ENCODE measurements at places on chromosomes 16 and 17. TPM values are rescaled to one million over a fixed set of nuclear protein-coding genes. Genes with fewer than 3 reads are reported as not detected.

DNA sequence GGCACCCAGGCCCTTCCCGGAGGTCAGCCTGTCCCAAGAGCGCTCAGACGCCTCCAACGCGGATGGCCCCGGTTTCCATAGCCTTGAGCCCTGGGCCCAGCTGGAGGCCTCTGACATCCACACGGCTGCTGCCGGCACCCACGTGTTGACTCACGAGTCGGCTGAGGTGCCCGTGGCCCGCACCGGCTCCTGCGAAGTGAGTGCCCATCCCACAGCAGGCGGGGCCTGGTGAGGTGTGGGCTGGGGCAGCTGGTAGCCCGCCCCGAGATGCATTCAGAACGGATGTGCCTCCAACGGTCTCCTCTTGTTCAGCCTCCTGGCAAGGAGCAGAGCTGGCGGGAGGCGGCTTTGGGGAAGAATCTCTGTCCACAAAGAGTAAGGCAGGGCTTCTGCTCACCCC lies 2.7 kb downstream of the WDR90 start:
- no peak overlapping the region for H3K4me3 ChIP-seq
- H3K27ac ChIP-seq: no peak overlapping the region
- H3K4me1 ChIP-seq: peaks cover 36% of the 10 kb centered on the region
- no peaks in the 10 kb centered on the region for H3K27me3 ChIP-seq

- no peak overlapping the region for H3K4me3 ChIP-seq
- H3K27ac ChIP-seq: no peak overlapping the region
- H3K27me3 ChIP-seq: no peaks in the 10 kb centered on the region
- H3K36me3 ChIP-seq: peaks cover 49% of the 10 kb centered on the region
These were observed 64.2 kb downstream of the STH start for GRCh38 chr17:46063241-46063640.

DNA sequence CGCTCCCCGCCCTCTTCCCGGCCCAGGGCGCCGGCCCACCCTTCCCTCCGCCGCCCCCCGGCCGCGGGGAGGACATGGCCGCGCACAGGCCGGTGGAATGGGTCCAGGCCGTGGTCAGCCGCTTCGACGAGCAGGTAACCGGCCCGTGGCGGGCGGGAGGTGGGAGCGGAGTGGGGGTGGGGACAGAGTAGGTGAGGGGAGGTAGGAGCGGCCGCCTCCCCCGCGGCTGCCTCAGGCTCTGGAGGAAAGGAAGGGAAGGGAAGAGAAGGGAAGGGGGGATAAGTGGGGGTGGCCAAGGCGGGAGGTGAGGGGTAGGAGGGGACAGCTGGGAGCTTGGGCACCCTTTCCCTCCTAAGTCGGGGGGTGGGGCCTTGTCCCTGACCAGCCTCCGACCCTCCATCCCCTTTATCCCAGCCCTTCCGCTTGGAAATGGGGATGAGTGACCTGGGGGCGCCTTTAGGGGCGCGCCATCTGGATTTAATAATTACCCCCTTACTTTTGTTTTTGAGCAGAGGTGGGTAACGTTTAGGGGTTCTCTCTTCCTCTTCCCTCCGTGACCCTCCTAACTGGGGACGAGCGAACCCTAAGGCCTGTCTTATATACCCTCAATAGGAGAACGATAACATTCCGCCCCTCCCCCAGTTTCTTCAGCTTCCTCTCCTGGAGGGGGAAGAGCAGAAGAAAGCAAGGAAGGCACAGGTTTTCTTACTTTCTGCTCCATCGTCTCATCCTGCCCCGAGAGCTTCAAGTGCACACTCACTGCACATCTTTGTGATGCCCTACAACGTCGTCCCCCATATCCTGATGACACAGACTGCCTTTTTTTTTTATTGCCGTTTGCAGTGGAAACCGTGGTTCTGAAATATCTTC lies 694 bp downstream of the NF1 start:
- no peaks in the 10 kb centered on the region for H3K27me3 ChIP-seq
- H3K36me3 ChIP-seq: peaks cover 3% of the 10 kb centered on the region
- peak overlapping the region; percentile 74 for H3K4me3 ChIP-seq
- H3K4me1 ChIP-seq: peaks cover 10% of the 10 kb centered on the region
- DNase-seq: no peak
- H3K27ac ChIP-seq: peak overlapping the region; percentile 93

- H3K4me1 ChIP-seq: peaks cover 59% of the 10 kb centered on the region
- peak overlapping the region; percentile 69 for H3K27ac ChIP-seq
- no peak overlapping the region for H3K4me3 ChIP-seq
These were observed 13.2 kb downstream of the TOM1L2 start for GRCh38 chr17:17958982-17959381.

DNA sequence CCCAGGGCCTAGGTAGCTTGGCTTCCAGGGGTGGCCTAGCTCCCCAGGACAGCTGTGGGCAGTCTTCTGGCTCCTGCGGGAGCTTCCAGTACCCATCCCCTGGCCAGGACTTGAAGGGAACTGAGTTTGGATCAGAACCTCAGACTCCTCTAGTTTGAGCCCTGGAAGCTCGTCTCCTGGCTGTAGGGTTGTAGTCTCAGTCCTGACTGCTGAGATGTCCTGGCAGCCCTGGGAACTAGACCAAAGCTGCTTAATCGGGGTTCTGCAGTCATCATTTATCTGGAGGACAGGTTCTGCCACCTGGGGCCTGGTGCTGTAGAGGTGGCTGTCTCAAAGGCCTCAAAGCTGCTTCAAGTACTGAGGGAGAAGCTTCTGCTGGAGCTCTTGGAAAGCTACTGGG lies 163.7 kb downstream of the WSCD1 start:
- no peak overlapping the region for H3K27ac ChIP-seq
- no peak for DNase-seq
- no peaks in the 10 kb centered on the region for H3K27me3 ChIP-seq
- H3K36me3 ChIP-seq: no peaks in the 10 kb centered on the region
- no peak overlapping the region for H3K4me3 ChIP-seq

- H3K4me3 ChIP-seq: no peak overlapping the region
- H3K27me3 ChIP-seq: no peaks in the 10 kb centered on the region
- DNase-seq: no peak
- no peaks in the 10 kb centered on the region for H3K36me3 ChIP-seq
- H3K4me1 ChIP-seq: no peaks in the 10 kb centered on the region
- no peak overlapping the region for H3K27ac ChIP-seq
These were observed 337.9 kb upstream of the DYNLRB2 start for GRCh38 chr16:80202831-80203413.

GRCh38 chr17:63639125-63639524 lies 16.9 kb downstream of the MAP3K3 start:
- peaks cover 61% of the 10 kb centered on the region for H3K4me1 ChIP-seq
- H3K4me3 ChIP-seq: no peak overlapping the region
- H3K27me3 ChIP-seq: no peaks in the 10 kb centered on the region
- no peak for DNase-seq

DNA sequence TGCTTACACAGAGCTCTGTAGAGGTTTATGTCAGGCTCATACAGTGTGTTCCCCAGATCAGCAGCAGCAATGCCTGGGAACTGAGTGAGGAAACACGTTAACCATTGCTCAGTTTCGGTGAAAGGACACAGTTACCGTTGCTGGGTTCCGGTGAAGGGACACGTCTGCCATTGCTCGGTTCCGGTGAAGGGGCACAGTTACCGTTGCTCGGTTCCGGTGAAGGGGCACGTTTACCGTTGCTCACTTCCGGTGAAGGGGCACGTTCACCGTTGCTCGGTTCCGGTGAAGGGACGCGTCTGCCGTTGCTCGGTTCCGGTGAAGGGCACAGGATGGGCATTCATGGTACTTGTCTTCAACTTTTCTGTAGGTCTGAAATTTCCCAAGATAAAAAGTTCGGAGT lies 81.7 kb downstream of the MRM3 start:
- H3K27me3 ChIP-seq: no peaks in the 10 kb centered on the region
- no peak overlapping the region for H3K4me3 ChIP-seq
- DNase-seq: no peak
- no peak overlapping the region for H3K27ac ChIP-seq
- H3K36me3 ChIP-seq: no peaks in the 10 kb centered on the region

GRCh38 chr17:82331345-82331939 lies 2.1 kb downstream of the SECTM1 start:
- H3K4me3 ChIP-seq: no peak overlapping the region
- H3K36me3 ChIP-seq: no peaks in the 10 kb centered on the region
- no peak overlapping the region for H3K27ac ChIP-seq
- H3K4me1 ChIP-seq: peaks cover 60% of the 10 kb centered on the region
- peaks cover 44% of the 10 kb centered on the region for H3K27me3 ChIP-seq

DNA sequence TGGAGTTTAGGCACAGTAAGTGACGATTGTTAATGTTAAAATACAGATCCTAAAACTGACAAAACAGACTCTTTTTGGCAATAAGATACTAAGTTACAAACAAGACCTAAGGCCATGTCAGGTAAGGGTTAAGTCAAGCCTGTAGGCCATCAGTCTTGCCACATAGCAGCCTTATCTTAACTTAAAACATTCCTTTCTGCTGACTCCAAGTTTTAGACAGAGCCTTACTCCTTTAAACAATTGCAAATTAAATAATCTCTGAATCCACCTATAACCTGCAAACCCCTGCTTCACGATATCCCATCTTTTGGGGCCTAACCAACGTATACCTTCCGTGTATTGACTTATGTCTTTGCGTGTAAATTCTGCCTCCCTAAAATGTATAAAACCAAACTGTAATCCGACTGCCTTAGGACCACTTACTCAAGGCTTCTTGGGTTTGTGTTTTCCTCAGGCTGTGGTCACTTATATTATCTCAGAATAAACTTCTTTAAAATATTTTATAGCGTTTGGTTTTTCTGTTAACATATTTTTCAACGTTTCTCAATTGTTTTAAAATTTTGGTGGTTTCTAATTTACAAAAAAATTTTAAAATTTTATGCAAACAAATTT lies 64.4 kb downstream of the EFCAB5 start:
- H3K4me1 ChIP-seq: no peaks in the 10 kb centered on the region
- no peak overlapping the region for H3K27ac ChIP-seq
- no peak for DNase-seq
- H3K27me3 ChIP-seq: no peaks in the 10 kb centered on the region

DNA sequence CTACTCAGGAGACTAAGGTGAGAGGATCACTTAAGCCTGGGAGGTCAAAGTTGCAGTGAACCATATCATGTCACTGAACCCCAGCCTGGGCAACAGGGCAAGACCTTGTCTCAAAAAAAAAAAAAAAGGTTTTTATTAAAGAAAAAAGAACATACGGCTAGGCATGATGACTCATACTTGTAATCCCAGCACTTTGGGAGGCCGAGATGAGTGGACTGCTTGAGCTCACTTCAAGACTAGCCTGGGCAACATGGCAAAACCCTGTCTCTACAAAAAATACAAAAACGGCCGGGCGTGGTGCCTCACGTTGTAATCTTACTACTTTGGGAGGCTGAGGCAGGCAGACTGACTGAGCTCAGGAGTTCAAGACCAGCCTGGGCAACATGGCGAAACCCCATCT lies 38.4 kb downstream of the RANBP10 start:
- peaks cover 1% of the 10 kb centered on the region for H3K4me1 ChIP-seq
- H3K27me3 ChIP-seq: no peaks in the 10 kb centered on the region
- H3K27ac ChIP-seq: no peak overlapping the region
- H3K4me3 ChIP-seq: no peak overlapping the region
- H3K36me3 ChIP-seq: peaks cover 44% of the 10 kb centered on the region
- DNase-seq: no peak

DNA sequence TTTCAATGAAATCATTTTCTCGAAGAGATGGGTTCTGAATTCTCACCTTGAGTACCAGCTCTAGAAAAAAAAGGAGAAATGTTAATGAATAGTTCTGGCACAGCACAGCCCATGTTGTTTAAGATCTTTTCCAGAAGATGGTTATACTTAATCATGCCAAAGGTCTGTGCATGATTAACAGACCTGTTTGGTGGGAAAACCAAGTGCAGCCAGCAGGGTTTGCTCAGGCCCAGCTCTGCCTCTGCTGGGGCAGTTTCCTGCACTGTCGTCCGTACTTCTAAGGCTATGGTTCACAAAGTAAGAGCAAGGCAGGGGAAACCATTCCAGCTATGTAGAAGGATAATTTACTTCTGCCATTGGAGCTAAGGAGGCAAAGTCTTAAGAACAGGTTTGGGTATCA lies 10.7 kb downstream of the ANKRD40 start:
- H3K4me1 ChIP-seq: peaks cover 42% of the 10 kb centered on the region
- H3K27ac ChIP-seq: no peak overlapping the region
- H3K27me3 ChIP-seq: no peaks in the 10 kb centered on the region
- H3K4me3 ChIP-seq: no peak overlapping the region
- peaks cover 85% of the 10 kb centered on the region for H3K36me3 ChIP-seq
- no peak for DNase-seq

DNA sequence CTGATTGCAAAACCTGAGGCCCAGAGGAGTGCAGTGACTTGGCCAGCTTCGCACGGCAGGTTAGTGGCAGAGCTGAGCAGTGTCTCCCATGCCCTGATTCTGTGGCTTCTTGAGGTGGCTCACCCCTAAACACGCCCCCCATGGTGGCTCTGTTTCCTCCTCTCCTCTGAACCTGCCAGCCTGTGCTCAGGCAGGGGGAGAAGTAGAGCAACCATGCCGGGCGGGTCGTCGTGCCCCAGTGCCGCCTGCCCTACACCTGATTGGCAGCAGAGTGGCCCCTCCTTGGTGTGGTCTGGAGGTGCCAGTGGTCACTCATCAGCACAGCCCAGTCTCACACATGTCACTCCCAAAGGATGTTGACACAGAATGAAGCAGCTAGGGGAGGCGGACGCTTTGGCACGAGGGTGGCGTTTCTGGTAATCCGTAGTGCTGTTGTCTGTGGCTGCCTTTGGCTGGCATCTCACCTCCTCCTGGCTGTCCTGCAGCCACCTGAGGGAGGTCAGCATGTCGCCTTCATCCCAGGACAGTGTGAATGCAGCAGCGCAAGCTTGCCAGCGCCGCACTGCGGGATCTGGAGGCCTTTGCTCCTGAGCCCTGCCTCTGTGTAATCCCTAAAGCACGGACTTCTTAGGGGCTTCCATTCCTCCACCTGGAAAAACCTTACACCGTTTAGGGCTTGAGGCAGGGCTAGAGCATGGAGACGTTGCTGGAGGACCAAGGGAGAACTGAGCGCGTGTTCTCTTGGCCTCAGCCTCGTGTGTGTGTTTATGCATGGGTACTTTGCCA lies 294.7 kb downstream of the SEC14L1 start:
- DNase-seq: no peak
- H3K36me3 ChIP-seq: no peaks in the 10 kb centered on the region
- no peaks in the 10 kb centered on the region for H3K27me3 ChIP-seq
- no peak overlapping the region for H3K4me3 ChIP-seq
- H3K27ac ChIP-seq: peak overlapping the region; percentile 69
- peaks cover 89% of the 10 kb centered on the region for H3K4me1 ChIP-seq

Gene VMO1
- 1.8 TPM for total RNA-seq

Gene SLC2A4
- total RNA-seq: 197 TPM

Gene GJC1
- 26.5 TPM for total RNA-seq
